Gastrocnemius medialis (tissue), 4 donors: ENCODE measurements at places on chromosomes 1 and 21. TPM values are rescaled to one million over a fixed set of nuclear protein-coding genes. Genes with fewer than 3 reads are reported as not detected.

DNA sequence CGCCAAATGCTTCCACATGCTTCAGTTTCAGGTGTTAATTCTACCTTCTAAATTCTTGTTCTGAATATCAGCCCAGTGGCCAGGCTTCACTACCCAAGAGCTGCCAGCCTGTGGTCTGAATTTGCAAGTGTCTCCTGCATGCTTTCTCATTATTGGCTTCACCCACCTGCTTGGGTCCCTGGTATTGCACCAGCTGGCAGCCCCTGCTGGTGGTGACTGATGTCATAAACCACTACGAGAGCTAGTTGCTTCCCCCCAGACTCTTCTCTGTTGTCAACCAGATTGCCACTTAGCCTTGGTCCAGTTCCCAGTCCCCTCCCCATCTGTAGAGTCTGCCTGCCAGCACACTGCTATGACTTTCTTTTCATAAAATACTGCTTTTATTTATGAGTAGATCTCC lies 197.7 kb upstream of the DUSP10 start:
- H3K4me3 ChIP-seq, result no peak overlapping the region
- H3K27ac ChIP-seq, result no peak overlapping the region
- H3K4me1 ChIP-seq, result no peaks in the 10 kb centered on the region
- DNase-seq, result no peak

DNA sequence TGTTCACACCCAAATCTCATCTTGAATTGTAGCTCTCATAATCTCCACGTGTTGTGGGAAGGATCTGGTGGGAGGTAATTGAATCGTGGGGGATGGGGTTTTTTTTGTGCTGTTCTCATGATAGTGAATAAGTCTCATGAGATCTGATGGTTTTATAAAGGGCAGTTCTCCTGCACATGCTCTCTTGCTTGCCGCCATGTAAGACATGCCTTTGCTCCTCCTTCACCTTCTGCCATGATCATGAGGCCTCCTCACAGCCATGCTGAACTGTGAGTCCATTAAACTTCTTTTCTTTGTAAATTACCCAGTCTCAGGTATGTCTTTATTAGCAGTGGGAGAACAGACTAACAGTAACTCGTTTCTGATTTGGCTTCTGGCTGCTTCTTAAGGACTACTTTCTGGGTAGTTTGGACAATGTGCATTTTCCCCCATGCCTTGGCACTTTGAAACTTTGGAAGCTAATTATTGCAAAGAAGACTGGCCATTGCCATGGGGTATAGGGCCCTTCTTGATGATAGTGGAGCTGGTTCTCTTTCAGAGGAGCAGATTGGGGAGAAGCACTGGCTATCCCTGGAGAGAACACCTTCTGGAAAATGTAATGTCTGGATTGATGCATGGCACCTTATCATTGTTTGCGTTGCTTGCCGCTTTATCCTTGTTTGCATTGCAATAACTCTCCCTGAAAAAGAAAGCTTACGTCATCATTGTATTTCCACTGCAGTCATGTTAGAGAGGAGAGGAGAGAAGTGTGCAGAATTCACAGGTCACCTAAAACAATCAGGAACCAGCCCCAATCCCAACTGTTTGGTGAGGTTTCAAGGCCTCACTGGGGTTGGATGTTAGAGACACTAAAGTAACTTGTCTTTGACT lies 5.9 kb downstream of the CNIH3 start:
- no peak for DNase-seq
- no peak overlapping the region for H3K4me3 ChIP-seq
- no peaks in the 10 kb centered on the region for H3K36me3 ChIP-seq
- H3K27me3 ChIP-seq, result peaks cover 31% of the 10 kb centered on the region
- peaks cover 6% of the 10 kb centered on the region for H3K4me1 ChIP-seq

- H3K4me1 ChIP-seq, result no peaks in the 10 kb centered on the region
- no peaks in the 10 kb centered on the region for H3K27me3 ChIP-seq
- no peak for DNase-seq
- no peaks in the 10 kb centered on the region for H3K36me3 ChIP-seq
These were observed 201.1 kb downstream of the PRDM2 start for GRCh38 chr1:13901039-13901438.

The EFNA1 gene
- 35.1 TPM for total RNA-seq

The WNT3A gene
- not detected for total RNA-seq

The PODN gene
- 15.9 TPM for total RNA-seq
